Fibroblast of the aortic adventitia (primary cell): ENCODE measurements at places on chromosomes 2 and 18. TPM values are rescaled to one million over a fixed set of nuclear protein-coding genes. Genes with fewer than 3 reads are reported as not detected.

The CLEC4F gene
- not detected in 2 replicates for total RNA-seq

The GTF2A1L gene
- 5.0 TPM in 1 of 2 replicates, not detected in the other for total RNA-seq

The RTP5 gene
- total RNA-seq = not detected in 2 replicates

The TUBA3E gene
- not detected in 2 replicates for total RNA-seq

The ANKRD53 gene
- total RNA-seq = 1.1 and 6.5 TPM in 2 replicates

The CRYBA2 gene
- total RNA-seq = not detected in 2 replicates

The ZSWIM2 gene
- total RNA-seq = 0.18 TPM in 1 of 2 replicates, not detected in the other

The DLGAP1 gene
- total RNA-seq = 0.90 and 1.4 TPM in 2 replicates

The DAW1 gene
- 1.3 TPM in 1 of 2 replicates, not detected in the other for total RNA-seq
